ENCODE measurements at places on chromosomes 2 and 18.

GRCh38 chr18:32157580-32157979 lies 32.3 kb upstream of the MEP1B start:
- no peak for DNase-seq

DNA sequence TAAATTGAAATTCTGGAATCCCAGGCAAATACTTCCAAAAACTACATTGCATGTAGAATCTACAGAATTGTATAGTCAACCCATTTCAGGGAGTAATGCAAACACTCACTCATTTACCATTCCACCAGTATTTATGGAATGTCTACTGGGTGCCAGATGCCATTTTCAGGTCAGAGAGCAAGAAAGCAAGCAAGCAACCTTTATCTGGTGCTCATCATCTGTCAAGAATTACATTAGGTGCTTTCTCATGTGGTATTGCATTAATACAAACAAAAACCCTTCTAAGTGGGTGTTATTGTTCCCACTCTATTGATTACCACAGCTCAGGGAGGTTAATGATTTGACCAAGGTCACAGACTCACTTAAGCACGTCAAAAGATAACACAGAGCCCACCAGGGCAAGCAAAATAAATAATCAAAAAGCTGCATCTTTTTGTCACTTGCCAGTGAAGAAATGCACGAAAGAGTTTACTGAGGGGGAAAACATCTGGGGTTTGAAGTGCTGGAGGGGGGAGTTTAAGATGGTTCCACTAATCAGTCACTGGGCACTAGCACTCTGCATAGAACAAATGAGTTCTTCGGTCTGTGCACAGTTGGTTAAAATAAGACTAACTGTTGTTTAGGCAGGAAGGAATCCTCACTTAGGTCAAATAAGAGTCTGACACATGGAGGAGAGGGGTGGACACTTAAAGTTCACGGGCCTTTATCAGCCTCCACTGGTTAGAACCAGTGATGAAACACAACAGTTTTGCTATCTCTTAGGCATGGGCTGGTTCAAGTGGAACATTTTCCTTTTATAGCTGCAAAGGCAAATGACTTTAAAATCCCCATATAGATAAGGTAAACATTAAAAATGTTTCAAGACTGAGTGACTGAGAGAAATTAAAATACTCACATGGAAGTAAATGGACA lies 208.8 kb downstream of the CDH2 start:
- DNase-seq: no peak

- no peak for DNase-seq
Measured at GRCh38 chr2:40434731-40435271, 17.1 kb downstream of the SLC8A1 start.

- no peak for DNase-seq
Measured at GRCh38 chr18:11663439-11664029, 25.5 kb upstream of the GNAL start.

- no peak for DNase-seq
Measured at GRCh38 chr2:13876491-13877037, 756.0 kb upstream of the LRATD1 start.

DNA sequence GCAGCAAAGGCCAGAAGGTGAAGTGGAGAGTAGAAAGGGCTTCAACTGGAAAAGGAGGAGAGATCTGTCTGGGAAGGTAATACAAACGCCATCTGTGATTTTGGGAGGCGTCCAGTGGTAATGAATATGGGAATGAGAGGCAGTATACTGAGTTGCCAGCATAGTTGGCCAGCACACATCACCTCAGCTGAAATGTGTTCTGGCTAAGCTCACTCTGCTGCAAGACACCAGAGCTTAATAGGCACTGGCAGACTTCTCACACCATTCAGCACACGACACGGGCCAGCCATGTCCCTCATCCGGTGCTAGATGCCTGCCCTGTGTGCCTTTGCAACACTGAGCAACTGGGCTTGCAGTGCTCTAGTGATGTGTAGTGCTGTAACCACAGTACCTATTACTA lies 277.1 kb downstream of the PIEZO2 start:
- DNase-seq: no peak

GRCh38 chr2:30218814-30219213 lies 12.5 kb upstream of the LBH start:
- no peak for DNase-seq

DNA sequence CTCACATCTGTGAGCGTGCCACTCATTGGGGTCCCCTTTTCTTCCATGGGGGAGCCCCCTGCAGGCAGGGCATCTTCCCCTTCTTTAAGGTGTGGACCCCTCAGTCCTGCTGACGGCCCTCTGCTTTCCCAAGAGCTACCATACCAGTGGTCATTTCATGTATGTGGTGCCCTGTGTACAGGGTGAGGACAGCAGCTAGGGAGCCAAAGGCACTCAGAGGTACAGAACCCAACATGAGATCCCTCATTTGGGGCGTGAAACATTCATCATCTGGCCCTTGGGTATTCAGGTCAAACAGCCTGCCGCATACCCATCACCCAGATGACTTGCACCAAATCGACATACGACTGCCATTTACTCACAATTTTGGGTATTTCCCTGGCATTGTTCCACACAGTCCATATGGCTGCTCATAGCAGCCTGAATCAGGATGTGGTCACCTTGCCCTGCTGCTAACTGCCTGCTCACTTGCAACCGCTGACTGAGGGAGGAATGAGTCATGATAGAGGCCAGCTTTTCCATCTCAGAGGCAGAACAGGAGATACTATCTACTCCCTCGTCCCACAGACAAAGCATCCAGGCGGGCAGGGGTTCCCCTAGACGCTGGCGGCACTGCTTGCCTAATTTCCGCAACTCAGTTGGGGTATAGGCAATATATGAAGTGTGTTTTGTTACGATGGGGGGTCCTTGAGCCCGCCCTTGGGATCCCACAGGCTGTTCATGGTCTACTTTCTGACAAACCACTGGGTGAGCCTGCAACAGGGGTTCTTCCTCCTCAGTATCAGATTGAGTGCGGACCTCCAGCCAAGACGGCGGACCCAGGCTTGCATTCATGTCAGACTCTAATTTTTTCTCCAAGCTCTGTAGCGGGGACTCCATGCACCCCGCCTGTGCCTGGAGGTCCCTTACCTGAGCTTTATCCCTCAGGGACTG lies 228.6 kb downstream of the SATB2 start:
- peak; percentile 90 for DNase-seq
